ENCODE measurements at places on chromosomes 12 and 14.

DNA sequence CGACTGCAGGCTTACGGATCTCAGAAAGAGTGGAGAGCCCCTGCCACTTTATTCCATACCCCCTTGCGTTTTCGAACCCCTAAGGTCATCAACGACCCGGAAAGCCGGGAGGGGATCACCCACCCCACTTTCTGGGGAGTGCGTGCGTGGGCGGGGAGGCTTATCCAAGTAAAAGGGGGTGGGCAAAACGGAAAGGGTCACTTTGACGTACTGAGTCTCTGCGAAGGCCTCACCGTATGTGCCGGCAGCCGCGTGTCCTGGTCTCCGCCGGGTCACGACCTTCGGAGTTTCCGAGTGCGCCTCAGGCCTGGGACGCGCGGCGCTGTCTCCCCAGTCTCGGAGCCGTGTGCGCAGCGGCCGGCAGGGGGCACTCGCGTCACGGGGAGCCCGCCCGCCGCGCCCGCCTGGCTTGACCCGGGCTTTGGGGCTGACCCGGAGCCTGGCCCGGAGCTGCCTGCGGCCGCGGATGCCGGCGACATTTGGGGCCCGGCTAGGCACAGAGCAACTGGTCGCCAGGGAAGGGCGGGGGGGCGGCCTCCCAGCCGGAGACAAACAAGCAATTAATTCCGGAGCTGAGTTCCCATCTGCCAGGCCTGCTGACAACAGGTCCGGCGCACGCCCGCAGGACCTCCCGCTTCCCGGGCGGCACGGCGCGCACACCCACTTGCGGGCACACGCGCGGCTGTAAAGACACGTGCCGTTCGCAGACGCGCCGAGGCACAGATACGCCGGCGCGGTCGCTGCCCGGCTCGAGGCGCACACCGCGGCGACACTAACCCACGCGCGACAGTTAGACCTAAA lies 890 bp upstream of the KIF26A start:
- DNase-seq, result peak; percentile 58

DNA sequence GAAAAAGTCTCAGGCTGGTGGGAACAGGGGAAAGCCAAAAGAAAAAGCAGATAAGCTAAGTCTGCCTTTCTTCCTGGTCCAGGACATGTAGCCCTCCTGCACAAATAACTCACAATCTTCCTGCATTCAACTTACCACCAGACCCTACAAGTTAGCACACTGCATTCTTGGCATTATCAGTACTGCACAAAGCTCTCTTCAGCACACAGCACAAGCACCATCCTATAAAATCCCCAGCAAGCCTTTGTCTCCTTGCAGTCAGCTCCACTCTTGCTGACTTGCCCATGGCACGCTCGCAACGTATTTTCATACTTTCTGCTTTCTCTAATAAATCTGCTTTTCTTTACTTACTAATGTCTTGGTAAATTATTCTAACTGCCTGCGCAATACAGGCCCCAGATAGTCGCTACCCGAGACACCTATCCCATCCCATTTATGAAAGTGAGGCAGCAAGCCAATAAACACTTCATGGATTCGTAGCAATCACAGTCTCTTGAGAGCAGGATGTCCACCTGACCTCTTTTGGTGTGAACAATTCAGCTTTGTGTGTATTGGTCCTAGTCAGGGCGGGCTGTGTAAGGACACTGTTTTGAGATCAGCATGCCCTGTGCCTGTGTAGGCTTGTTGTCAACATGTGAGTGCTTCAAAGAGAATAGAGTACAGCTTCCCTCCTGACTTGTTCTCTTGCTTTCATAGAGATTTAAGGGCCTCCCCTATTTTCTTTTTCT lies 49.0 kb downstream of the TMEM117 start:
- no peak for DNase-seq

GRCh38 chr12:108596854-108597558 lies 878 bp downstream of the TMEM119 start:
- DNase-seq, result no peak

DNA sequence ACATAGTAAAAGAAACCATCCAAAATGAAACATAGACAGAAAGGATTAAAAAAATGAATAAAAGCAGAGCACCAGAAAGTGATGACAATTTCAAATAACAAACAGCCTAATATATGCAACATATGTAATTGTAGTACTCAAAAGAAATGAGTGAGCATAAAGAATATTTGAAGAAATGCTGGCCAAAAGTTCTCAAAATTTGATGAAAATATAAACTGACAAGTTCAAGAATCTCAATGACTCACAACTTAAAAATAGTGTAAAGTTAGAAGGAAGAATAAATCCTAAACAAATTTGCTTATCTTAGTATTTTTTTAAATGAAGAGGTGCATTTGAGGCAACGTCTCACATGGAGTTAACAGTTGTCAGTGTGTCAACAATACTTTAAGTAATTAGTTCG lies 498.9 kb downstream of the SLC6A15 start:
- DNase-seq, result no peak

DNA sequence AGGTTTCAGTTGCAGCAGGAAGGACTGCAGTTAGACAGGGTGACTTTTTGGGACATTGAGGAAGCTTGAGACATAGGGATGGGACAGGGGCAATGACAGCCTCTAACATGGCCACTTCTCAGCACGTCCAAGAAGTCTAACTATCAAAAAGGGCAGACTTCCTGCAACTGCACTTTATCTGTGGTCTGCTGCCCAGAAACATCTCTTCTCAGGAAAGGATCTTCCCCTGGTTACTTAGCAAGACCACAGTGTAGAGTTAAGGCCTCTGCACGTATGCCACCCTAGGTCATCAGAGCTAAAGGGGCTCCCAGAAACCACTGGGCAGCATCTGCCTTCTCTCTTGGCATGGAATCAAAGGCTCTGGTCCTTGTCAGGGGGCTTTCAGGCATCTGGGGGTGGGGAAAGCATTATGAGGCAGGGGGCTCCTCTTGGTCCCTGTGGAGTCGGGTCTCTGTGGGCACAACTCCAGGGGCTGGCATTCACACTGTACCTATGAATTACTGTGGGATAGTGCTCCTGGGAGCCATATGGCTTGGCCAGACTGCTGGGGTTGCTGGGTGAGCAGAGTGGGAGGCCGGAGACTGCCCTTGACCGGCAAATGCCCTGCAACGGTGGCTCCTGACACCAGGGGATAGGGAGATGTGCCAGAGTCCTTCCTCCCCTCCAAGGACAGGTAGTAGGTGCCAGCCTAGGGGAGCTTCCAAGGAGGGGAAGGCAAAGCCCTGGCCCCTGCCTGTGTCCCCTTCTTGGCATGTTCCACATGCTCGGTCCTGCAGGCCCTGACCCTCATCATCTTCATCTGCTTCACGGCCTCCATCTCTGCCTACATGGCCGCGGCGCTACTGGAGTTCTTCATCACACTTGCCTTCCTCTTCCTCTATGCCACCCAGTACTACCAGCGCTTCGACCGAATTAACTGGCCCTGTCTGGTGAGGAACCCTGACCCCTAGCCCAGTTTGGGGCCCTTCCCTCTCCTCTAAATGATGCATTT lies 1.0 kb downstream of the CMTM5 start:
- no peak for DNase-seq

- DNase-seq, result no peak
These were observed 11.4 kb downstream of the GNG2 start for GRCh38 chr14:51871846-51872245.

GRCh38 chr14:31059152-31059924 lies 33.2 kb upstream of the STRN3 start:
- DNase-seq, result no peak

- no peak for DNase-seq
These were observed 101.0 kb downstream of the PIWIL1 start for GRCh38 chr12:130438711-130439110.

DNA sequence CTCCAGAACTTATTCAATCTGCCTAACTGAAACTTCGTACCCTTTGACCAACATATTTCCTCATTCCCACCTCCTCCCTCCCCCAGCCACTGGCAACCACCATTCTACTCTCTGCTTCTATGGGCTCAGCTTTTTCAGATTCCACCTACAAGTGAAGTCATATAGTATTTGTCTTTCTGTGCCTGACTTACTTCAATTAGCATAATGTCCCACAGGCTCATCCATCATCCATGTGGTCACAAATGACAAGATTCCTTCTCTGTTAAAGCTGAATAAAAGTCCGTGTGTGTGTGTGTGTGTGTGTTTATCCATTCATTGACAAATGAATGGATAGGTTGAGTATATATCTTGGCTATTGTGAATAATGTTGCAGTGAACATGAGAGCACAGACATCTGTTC lies 1.3 kb upstream of the C14orf39 start:
- no peak for DNase-seq

- DNase-seq, result no peak
These were observed 68.7 kb downstream of the NIN start for GRCh38 chr14:50762001-50762930.

DNA sequence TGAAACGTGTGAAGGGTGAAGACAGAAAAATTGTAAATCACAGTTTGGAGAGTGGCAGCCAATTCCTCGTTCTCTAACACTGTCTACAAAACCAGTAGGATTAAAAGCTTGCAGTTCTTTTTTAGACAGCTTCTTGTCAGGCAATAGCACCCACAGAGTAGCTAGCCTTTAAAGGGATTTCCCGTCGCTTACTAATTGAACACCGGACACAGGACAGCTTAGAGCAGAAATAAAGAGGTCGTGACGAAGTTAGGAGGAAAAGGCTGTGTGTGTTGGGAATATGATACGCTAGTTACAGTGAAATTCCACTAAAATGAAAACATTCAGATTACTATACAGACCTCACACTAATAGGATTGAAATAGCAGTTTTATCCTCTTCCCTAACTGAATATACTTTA lies 149.1 kb upstream of the FLRT2 start:
- no peak for DNase-seq

DNA sequence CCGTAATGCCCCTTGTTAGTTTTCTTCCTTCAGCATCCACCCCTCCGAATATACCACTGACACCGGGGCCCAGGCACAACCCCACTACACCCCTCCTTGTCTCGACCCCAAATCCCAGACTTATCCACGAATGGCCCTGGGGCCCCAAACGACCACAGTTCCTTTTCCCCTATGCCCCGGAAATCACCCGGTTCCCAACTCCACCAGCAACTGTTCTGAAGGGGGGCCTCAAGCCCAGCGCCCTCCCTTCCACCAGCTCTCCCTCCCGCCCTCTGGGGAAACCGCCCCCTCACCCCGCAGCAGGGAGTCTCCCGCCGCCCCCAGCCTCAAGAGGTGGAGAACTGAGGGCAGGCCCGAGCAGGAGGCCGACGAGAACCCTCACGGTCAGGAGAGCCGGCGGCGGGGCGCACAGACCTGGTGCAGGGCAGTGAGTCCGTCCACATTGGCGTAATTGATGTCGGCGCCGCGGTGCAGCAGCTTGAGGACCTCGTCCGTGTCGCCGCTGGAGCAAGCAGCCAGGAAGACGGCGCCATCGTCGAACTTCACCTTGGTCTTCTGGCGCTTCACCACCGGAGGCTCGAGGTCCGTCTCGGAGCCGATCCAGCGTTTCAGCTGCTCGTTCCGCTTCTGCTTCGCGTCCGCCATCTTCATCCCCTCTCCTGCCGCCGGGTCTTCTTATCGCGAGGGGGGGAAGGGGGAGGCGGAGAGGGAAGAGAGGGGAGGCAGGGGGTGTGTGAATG lies 446 bp downstream of the PPP1R12A start:
- peak; percentile 39 for DNase-seq

DNA sequence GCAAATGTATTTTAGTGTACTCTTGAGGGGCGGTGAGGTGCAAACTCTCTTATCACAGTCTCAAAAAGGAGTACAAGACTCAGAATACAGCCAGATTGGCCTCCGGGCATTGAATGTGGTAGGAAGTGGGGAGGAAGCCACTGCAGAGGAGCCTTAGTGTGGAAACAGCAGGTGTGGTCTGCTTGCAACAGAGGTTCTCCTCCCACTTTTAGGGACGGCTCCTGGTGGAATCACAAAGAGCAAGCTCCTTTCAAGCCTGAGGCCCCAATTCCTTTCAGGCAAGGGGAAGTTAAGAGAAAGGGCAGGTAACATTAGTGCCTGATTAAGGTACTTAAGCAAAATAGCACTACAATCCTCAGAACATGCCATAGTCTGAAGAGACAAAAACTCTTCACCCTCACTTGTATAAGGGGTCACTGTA lies 23.7 kb upstream of the SLC2A3 start:
- DNase-seq, result no peak

DNA sequence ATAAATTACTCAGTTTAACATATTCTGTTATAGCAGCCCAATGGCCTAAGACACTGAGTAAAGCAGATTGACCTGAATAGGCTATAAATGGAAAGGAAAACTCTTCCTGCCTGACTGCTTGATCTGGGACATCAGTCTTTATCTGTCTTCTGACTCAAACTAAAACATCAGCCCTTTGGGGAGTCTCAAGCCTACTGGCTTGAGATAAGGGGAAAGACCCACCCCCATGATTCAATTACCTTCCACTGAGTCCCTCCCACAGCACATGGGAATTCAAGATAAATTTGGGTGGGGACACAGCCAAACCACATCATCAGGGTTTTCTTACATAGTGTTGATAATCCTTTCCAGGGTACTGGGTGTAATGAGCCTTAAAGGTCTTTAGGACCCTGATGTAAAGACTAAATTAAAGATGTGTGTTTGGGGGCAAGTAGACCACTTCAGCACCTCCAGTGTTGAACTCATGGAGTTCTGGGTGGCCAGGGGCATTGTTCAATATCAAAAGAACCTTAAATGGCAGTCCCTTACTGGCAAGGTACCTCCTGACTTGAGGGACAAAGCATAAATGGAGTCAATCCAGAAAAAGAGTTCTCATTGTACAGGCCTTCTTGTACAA lies 67.8 kb downstream of the TSHR start:
- DNase-seq, result no peak

DNA sequence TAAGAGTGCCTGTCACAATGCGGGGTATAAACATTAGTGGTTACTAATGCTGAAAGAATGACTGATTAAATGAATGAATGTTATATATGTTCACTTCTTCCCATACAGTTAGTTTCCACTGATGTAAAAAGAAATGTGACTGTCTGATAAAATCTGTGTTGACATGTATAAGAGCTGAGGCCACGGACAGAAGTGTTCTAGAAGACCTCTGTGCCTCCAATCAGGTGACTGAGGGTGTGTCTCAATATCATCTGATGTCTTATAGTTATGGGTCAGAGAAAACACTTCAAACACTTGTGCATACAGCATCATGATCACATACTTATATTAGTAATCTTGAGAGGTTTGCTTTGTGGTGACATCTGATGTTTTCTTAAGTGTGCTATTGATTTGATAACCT lies 183.4 kb downstream of the TTC7B start:
- DNase-seq, result no peak

GRCh38 chr12:61610143-61610542 lies 650.1 kb upstream of the USP15 start:
- no peak for DNase-seq

Measured in T-helper 9 cell (primary cell).